ENCODE measurements at places on chromosomes 3 and 15.

DNA sequence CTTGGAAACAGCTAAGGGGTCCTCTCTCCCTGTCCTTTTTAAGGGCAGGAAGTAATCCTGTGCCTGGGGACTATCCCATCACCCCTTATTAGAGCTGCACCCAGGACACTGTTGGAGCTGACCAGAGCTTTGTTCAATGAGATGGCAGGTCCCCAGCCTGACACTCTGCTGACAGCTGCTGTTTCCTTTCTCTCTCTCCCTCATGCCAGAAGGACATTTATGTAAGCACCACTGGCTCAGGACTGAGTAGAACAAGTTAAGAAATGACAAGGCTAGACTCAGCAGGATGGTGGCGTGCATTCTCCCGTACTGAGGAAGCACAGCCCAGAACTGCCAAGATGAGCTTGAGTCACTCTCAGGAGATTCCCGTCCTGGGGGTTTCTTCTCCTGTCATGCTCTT lies 17.3 kb downstream of the GJD2 start:
- DNase-seq = no peak

DNA sequence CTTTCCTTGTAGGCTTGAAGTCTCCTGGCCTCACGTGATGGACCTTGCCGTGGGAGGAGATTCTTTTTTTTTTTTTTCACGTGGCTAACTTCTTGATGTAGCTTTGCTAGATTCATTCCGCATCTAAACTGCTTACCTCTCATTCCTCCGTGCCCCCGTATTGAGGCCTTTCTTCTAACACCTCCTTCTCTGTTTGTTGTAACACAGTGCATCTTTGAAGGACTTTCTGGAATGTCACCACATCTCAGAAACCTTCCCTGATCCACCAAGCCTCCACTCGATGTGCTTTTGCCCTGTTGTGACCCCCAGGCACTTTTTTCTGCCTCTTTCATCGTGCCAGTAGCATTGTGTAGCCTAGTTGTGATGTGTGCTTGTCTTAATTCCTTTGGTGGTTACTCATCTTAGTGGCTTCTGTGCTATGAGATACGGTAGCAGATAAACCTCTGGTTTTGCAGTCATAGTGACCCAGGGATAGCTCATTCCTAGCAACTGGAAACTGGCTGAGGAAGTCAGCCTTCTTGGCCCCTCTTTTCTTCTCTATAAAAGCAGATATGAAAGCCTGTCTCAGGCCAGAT lies 1.6 kb upstream of the BNC1 start:
- DNase-seq = no peak

DNA sequence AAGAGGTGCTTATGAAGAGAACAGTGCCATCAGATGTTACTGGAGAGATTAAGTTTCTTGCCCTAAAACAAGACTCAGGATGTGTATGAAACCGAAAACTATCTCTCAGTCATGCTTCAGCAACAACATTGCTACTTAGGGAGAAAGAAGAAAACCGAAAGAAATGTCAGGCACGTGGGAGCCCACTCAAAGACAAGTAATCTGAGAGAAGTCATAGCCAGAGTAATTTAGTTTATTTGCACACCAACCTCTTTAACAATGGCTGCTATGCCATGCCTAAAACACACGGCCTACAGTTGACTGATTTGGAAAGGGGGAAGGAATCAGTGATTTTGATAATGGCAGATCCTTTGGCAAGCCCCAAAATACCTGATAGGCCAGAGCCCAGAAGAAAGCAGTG lies 162.9 kb downstream of the TIGIT start:
- no peak for DNase-seq

DNA sequence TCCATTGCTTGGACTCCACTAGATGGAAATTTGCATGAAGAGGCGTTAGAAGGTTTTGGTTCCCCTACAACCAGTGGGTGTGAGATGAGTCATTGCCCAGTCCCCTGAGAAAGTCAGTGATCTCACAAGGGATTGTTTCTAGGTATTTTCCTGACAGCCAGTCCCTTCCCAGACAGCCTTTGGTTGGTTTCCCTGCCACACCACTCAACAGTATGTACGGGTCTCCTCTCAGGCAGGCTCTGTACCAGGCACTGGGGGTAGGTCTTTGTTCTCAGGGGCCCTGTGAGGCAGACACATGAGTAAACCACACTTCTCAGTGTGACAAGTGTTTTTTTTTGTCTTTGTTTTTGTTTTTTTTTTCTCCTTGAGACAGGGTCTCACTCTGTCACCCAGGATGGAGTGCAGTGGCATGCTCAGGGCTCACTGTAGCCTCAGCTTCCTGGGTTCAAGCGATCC lies 4.0 kb downstream of the LAMP3 start:
- no peak for DNase-seq

- no peak for DNase-seq
These were observed 301.0 kb upstream of the UMPS start for GRCh38 chr3:124429129-124429815.

Measured in kidney capillary endothelial cell (primary cell).